IMR-90 (cell line): ENCODE measurements at places on chromosomes 1 and 21. TPM values are rescaled to one million over a fixed set of nuclear protein-coding genes. Genes with fewer than 3 reads are reported as not detected.

DNA sequence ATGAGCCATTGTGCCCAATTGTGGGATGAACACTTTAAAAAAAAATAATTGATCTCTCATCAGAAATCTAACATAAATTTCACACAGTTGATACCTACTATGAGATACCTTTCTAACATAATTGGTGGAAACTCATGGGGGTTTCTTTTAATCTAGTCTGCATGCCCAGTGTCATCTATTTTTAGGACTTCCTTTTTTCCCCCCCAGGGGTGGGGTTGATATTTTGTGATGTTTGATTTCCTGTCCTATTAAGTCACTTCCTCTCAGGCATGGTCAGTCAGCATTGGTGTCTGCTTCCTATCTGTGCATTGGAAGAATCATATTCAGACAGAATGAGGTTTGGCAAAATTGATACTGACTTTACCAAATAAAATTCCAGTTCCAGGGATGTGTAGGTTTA, 21.5 kb downstream of the NFYC start:
- H3K36me3 ChIP-seq: 0 out of 2 replicates have a peak, but pooled peaks cover 1% of the 10 kb centered on the region
- no peak for DNase-seq
- no peak overlapping the region for H3K4me3 ChIP-seq

DNA sequence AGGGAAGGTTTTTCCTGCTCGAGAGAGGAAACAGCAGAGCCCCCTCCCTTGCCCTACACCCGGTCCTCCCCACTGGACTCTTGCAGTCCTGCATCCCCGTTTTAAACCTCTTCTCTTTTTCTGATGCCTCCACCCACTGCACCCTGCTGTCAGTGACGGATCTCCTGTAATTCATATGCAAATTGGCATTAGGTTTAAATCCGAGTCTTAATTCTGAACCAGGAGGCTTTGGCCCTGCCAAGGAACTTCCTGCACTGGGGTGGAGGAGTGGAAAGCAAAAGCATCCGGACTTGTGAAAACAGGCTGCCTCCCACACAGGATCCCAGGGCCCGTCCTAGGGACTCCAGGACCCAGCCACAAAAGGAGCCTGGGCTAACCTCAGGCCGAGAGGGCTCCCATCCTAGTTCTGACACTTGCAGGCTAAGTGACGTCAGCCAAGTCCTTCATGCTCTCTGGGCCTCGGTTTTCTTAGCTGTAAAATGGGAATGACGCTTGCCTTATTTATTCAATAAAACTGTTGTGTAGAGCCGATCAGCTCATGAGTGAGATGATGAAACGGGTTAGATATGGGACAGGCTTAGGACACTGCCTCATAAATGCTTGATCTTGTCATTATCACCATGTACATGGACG, 613.3 kb downstream of the AJAP1 start:
- DNase-seq: no peak
- H3K27me3 ChIP-seq: no peaks in the 10 kb centered on the region
- no peak overlapping the region for H3K4me3 ChIP-seq

DNA sequence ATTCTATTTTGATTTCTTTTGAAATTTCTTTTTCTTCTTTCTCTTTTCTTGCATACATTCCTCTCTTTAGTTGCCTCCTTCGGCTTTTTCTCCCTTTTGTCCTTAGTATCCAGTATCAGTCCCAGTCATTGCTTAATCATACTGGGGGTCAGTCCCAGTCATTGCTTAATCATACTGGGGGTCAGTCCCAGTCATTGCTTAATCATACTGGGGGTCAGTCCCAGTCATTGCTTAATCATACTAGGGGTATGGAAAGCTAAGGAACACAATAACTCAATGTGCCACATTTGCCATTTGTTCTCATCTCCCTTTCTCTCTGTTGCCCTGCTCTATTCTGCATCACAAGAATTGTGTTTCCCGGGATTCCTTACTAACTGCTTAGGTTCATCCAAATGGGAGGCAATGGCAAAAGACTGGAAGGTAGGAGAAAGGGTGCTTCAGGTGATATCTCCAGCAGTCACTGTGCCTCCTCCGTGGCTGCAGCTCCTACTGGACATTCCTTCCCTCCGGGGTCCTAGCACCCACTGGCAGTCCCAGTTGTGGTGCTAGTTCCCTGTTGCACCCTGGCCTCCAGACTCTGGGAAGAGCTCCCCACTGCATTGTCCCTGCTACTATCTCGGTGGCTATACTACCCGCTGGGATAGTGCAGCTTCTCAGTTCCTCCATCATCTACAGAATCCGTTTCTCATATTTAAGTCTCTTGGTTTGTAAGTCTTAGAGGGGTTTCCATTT, 32.6 kb upstream of the LAMC1 start:
- peak; percentile 78 for DNase-seq
- H3K27ac ChIP-seq: peak overlapping the region; percentile 51
- no peaks in the 10 kb centered on the region for H3K27me3 ChIP-seq
- no peaks in the 10 kb centered on the region for H3K36me3 ChIP-seq

DNA sequence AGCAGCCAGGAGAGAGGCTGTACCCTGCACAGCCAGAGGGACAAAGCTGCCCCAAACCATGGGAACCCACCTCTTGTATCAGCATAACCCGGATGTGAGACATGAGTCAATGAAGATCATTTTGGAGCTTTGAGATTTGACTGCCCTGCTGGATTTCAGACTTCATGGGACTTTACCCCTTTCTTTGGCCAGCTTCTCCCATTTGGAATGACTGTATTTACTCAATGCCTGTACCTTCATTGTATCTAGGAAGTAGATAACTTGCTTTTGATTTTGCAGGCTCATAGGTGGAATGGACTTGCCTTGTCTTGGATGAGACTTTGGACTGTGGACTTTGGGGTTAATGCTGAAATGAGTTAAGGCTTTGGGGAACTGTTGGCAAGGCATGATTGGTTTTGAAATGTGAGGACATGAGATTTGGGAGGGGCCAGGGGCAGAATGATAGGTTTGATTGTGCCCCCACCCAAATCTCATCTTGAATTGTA, 616.2 kb downstream of the RWDD3 start:
- no peak overlapping the region for H3K27ac ChIP-seq
- H3K27me3 ChIP-seq: no peaks in the 10 kb centered on the region
- no peaks in the 10 kb centered on the region for H3K36me3 ChIP-seq
- no peak overlapping the region for H3K4me3 ChIP-seq
- DNase-seq: no peak
- no peaks in the 10 kb centered on the region for H3K4me1 ChIP-seq

- no peak for DNase-seq
- no peak overlapping the region for H3K4me3 ChIP-seq
- no peaks in the 10 kb centered on the region for H3K27me3 ChIP-seq
- no peak overlapping the region for H3K27ac ChIP-seq
Observed at GRCh38 chr1:234708700-234709395, 98.9 kb upstream of the IRF2BP2 start.

- 0 out of 2 replicates have a peak, but pooled peaks cover 2% of the 10 kb centered on the region for H3K27me3 ChIP-seq
- no peaks in the 10 kb centered on the region; the same call in 1 of the 2 replicates for H3K4me1 ChIP-seq
- H3K27ac ChIP-seq: no peak overlapping the region
- H3K4me3 ChIP-seq: no peak overlapping the region
Observed at GRCh38 chr1:214108097-214108446, 120.3 kb downstream of the PROX1 start.

Gene ITSN1
- total RNA-seq: 56.4 and 62.0 TPM in 2 replicates
